ENCODE measurements at places on chromosomes 12 and 14.

DNA sequence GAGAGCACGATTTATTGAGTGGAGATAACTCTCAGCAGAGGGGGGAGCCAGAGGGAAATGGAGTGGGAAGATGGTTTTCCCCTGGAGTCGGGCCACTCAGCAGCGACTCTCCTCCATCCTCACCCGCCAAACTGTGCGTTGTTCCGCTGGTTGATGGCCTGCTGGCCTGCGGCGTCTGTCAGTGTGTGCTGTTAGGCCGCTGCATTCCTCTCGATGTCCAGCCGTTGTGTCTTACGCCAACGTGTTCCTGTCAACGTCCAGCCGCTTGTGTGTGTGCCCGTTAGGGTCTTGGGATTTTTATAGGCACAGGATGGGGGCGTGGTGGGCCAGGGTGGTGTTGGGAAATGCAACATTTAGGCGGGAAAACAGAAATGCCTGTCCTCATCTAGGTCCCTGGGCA is 69.2 kb downstream of the PTPRQ start:
- no peak for DNase-seq

GRCh38 chr14:34113005-34113511 is 162.2 kb upstream of the EGLN3 start:
- peak; percentile 91 for DNase-seq

- peak; percentile 75 for DNase-seq
These were observed at the start of gene SH2B3 for GRCh38 chr12:111405859-111406473. SH2B3 (plus strand) TSS chr12:111405923; CDS start chr12:111418146, 12,223 bp downstream.

DNA sequence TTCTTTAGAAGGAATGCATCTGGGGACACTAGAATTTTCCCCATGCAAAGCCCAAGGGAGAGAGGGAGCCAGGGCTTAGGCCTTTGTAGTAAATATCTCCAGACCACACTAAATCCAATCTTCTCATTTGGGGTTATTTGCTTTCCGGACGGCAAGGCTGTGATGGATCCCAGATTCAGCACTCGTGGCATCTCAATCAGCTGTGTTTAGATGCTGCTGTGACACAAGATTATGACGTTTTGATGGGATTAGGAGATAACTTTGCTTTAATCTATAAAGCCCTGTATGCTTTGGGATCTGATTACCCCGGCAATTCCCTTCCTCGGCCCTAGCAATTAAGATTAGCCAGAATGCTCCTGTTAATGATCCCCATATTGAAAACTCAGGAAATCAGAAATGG is 686.7 kb upstream of the TBX3 start:
- DNase-seq = no peak

- no peak for DNase-seq
These were observed 13.2 kb upstream of the APOF start for GRCh38 chr12:56375598-56376434.

- DNase-seq = no peak
These were observed 5.0 kb upstream of the DUSP6 start for GRCh38 chr12:89357297-89357730.

DNA sequence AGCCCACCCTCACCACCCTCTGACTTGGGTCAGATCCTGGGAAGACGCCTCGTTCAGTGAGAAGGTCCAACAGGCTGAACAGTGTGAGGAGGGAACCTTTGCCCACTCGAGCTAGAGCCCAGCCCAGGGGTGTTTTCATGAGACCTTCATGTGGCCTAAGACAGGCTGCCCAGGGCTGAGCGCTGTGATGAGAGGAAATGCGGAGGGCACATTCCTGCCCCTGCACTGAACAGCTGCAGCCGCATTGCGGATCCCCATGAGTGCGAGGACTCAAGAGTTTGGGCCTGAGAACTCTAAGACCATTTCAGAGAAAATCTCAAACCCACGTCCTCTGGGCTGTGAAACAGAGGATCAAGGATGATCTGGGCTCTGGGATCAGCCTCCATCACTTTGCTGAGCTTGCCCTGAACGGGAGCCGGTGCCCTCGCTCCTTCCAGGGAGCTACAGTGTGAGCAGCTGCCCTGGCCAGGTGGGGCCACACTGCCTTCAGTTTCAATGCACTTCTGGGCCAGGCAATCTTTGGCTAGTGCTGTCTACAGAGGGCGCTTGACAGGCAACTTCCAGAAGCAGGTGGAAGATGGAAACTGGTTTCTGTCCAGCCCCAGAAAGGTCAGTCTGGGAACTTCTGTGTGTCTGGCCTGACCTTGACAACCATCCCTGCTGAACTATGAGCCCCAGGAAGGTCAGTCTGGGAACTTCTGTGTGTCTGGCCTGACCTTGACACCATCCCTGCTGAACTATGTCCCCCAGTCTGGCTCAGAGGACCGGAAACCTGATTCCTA is 43.5 kb upstream of the P2RX7 start:
- DNase-seq = no peak

DNA sequence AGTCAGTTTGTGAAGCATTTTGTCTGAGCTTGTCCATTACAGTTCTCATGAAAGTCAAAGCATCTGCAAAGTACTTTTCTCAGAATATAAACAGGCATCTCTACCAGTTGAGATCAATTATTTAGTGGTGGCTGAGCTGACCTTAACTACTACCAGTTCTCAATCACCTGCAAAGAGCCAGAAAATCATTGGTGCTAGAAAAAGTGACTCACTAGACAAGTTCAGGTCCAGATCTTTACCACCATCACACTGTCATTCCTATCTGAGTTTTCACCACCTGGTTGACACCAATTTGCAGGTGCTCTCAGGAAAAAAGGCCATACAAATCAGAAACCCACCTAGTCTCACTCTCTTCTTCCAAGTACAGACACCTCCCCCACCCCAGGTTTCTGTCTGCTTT is 33.3 kb downstream of the ITPR2 start:
- no peak for DNase-seq

- no peak for DNase-seq
These were observed 181.8 kb downstream of the PAX9 start for GRCh38 chr14:36843410-36843809.

DNA sequence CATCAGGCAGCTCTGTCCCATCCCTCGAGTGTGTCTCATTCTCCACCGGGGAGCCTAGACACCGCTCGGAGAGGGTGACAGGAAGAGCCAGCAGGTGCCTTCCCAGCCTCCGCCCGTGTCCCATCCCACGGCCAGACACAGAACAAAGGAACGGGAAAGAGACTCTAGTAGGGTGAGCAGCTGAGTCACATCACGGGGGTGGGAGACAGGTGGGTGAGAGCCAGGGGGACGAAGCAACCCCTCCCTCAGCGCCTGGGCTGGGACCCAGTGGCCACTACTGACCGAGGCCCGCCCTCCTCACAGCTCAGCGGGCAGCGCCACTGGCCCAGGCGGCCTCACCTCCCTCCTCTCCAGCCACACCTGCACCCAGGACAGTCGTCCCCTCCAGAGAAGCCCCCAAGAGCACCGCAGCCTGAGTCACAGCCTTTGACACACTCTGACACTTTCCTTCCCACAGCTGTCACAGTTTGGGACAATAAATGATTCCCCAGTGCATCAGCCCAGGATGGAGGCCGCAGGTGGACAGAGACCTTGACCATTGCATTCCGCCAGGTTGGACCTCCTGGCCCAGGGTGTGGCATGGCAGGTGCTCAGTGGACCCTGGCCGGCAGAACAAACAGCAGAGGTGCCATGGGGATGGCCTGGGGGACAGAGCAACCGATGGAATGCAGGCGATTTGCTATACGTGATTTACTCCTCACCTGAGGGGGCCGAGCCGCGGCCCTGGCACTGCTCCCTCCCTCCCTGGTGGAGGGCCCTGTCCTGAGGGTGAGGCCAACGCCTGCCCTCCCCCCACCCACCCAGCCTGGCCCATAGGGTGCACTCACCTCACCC is 45.4 kb upstream of the GALNT9 start:
- no peak for DNase-seq

GRCh38 chr14:93789228-93790130 is 1.2 kb upstream of the PRIMA1 start:
- DNase-seq = no peak

- no peak for DNase-seq
These were observed 170.4 kb downstream of the DAD1 start for GRCh38 chr14:22418631-22419030.

DNA sequence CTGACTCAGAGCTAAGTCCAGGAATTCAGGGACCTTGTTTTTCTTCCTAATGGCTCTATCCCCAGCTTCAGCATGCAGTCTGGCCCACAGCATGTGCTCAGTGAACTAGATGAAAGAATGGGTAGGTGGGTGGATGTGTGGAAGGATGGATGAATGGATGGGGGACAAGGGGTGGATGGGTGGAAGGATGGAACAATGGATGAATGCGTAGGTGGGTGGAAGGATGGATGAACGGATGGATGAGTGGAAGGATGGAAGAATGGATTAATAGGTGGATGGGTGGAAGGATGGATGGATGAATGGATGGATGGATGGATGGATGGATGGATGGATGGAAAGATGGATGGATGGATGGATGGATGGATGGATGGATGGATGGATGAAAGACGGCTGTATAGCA is 79.7 kb upstream of the SFSWAP start:
- no peak for DNase-seq

- DNase-seq = peak; percentile 69
These were observed 81.8 kb downstream of the EMP1 start for GRCh38 chr12:13278249-13278787.

DNA sequence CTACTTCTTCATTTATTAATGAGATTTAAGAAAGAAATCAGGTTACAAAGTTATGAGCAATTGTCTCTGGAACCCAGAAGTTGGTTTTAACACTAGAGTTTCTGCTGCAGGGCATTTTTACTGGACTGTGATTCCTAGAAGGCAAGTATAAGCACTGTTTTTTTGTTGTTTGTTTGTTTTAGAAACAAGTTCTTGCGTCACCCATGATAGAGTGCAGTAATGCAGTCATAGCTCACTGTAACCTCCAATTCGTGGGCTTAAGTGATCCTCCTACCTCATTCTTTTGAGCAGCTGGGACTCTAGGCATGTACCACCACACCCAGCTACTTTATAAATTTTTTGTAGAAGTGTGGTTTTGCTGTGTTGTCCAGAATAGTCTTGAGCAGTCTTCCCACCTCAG is 25.6 kb downstream of the RAP1B start:
- peak; percentile 53 for DNase-seq

GRCh38 chr12:125092872-125093680 is 27.8 kb downstream of the AACS start:
- peak; percentile 66 for DNase-seq

GRCh38 chr14:55780156-55780946 is 200.3 kb downstream of the KTN1 start:
- DNase-seq = peak; percentile 89

DNA sequence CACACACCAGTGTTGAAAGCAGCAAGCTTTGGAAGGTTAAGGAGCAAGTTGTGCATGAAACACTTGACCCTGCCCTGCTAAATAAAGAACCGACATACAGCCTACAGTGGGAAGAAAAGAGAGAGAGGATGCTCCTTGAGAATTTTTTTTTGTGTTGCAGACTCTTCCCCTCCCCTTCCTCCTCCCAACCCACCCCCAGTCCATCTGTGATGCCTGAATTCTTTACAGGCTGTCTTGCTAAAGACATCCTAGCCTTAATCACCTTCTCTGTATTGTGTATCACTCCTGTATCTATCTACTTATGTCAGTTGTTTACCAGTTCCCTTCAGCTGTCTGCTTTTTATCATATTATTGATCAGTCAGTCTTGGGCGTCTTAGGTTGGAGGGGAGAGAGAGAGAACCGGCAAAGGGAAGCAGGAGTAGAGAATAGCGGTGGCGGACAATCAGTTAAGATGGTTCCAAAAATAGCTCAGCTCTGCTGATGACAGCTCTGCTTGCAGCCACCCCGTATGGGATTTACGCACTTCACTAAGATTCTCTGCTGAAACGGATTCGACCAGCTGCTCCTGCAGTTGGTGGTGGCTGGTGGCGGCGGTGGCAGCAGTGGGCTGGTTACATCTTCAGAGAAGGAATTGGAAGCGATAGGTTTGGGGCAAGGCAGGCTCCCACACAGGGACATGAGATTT is 664.7 kb downstream of the NRXN3 start:
- DNase-seq = no peak

DNA sequence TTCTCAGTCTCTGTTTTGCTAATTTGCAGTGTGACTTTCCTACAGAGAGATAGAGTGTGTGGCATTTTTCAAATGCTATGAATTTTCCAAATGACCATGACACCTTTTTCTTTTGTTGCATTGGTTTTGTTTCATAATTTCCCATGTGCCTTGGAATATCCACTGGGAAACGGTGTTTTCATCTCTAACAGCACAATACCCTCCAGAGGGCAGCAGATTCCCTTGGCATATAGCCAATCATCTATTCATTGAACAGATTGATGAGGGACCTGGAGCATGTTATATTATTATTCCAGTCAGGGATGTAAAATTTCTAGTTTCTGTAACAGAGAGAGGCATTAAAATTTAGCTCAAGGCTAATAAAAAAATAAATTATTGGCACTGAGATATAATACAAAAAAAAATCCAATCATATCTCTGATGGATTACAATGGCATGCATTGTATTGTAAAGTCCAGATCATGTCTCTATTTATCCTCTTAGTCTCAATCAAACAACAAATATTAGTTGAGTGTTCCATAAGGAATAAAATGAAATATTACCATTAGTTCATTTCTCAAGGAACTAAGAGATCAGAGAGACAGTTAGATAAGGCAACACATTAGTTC is 29.6 kb upstream of the NTN4 start:
- DNase-seq = peak; percentile 88

DNA sequence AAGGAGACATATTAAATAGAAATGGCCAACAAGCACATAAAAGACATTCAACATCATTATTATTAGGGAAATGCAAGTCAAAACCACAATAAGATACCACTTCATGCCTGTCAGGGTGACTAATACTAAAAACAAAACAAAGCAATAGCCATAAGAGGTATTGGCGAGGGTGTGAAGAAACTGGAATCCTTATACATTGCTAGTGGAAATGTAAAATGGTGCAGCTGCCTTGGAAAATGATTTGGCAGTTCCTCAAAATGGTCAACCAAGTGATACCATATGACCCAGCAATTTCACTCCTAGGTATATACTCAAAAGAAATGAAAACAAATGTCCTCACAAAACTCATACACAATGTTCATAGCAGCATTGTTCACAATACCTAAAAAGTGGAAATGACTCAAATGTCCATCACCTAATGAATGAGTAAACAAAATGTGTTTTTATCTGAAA is 27.0 kb downstream of the GPR135 start:
- DNase-seq = peak; percentile 62
